Progenitor cell of endocrine pancreas (in vitro differentiated cells): ENCODE measurements at places on chromosomes 7 and 10.

DNA sequence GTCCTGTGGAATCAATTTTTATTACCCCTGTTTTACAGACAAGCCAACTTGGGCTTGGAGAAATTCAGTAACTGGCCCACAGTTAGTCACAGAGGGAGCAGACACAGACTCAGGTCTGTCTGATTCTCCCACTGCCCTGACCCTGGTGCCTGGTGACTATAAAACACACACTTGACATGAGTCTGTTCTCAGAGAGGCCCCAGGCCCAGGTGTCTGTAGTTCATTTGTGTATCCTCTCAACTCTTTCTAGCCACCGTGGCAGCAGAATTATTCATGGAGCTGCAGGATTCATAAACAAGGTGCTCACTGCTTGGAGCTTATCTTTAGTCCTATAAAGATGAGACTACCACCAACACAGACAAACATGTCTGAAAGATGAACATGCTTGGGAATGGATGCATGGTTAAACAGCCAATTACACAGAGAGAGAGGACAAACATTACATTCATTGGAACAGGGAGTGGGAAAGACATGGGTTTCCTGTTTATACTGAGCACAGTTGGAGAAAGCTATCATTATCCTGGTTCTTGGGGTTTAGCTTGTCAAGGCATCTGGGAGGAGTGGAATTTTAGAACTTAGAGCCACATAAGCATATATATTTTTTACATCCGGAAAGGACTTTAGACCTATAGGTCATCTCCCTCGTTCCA, 79.1 kb upstream of the PDCD4 start:
- DNase-seq: no peak

GRCh38 chr10:30915146-30915545, 116.5 kb downstream of the ZNF438 start:
- DNase-seq: no peak

GRCh38 chr10:7107285-7107684, 303.5 kb downstream of the SFMBT2 start:
- DNase-seq: no peak

DNA sequence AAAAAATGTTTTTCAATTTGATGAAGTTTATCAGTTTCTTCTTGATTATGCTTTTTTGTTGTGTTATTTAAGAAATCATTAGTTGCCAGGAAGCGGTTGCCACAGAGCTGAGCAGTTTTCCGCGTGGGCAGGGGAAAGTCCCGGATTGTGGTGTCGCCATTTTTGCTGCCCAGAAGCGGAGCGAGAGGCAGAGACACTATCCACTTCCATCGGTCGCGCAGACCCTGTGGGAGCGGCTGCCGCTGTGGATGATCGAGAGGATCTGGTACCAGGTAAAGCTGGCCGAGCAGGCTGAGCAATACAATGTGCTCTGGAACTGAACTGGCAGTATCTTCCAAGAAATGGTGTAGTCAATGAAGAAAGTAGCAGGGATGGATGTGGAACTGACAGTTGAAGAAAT, 119.8 kb downstream of the ZNF736 start:
- no peak for DNase-seq

DNA sequence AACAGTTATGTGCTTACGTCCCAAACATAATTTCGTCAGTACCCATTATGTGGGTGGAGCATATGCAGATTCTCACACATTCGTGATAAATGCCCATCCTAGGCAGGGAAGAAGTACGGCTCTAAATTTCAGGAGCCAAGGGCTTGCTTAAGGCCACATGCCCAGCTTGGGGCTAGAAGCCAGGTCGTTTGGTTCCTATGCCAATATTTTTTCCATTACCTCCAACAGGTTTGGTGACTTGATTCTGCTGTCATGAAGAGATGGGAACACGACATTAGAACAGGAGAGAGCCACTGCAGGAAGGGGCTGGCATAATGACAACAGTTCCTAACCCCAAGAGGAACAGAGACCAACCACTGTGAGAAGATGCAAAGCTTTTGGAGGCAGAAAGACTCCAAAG, 85.1 kb downstream of the HIPK2 start:
- DNase-seq: no peak

DNA sequence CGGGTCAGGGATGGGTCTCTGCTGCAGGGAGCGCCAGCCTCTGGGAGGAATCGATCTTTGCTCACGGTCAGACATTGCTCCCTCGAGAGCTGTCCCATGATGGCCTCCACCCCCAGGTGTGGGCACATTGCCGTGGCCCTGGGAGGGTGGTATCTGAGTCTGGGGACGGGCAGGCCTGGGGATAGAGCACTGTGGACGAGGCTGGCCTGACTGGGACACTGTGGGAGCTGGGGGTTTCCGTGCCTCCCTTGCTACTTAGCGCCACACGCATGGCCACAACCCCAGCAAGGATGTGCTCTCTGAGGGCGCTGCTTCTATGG, 55.7 kb downstream of the JAKMIP3 start:
- DNase-seq: no peak

- DNase-seq: no peak
These were observed 85.3 kb upstream of the RPA3 start for GRCh38 chr7:7803715-7804178.

- DNase-seq: no peak
These were observed 89.5 kb upstream of the ANKRD30A start for GRCh38 chr10:37035853-37036252.

- DNase-seq: no peak
These were observed 38.9 kb upstream of the ADARB2 start for GRCh38 chr10:1776127-1776662.

DNA sequence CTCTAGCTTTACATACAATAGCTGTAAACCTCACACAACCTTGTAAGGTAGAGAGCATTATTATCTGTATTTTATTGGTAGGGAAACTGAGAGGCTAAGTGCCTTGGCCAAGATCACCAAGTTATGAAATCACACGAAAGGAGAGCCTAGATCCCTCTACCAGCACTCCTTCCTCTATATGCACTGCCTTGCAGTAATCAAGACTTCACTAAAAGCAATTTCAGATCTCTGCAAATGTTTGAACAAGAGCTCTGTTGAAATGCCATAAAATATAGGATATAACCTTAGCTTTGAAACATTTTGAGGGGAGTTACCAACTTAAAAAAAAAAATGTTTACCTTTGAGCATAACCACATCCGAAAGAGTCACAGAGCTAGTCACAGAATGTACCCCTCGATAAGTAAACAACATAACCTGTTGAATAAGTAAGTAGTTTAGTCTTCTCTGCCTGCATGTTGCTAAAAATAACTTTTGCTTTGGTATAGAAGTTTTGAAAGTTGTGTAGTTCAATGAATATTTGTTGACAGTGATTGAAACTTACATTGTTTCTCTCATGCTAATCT, 709.4 kb downstream of the AUTS2 start:
- DNase-seq: no peak

DNA sequence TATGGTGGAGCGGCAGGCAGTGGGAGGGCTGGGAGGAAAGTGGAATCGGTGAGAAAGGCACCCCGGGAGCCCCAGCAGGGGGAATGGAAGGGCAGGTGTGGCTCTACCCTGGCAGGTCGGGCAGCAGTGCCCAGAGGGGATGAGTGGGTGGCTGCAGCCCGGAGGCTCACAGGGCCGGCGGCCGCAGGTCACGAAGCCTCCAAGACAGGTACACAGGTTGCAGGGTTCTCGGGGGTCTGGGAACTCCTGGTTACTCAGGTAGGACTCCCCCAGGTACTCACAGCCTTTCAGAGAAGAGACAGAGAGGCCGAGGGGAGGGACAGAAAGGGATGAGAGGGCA, 21.8 kb downstream of the KCP start:
- no peak for DNase-seq

DNA sequence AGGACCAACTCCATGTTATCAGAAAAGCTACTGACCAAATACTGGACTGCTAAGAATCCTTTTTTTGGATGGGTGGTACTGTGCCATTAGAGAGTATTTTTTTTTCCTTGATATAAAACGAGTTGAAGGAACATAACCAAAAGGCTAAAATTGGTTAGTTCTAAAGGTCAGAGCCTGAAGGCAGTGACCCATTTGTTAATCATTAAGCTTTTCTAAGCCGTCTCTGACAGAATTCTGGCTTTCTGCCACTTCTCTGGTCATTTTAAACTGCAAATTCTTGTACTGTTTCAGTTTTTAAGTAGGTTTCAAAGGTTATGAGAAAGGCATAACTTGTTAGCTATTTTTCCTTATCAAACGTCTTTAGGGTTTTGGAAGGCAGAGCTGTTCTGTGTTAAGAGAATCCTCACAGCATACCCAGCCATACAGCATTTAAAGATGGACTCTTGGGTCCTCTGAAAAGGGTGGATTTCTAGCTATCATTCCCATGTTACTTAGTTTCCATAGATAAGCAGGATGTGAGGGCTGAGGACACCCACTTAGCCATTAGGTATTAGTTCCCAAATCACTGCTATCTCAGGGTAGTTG, 196.8 kb downstream of the RNLS start:
- DNase-seq: no peak

- DNase-seq: no peak
These were observed 557.4 kb downstream of the CALN1 start for GRCh38 chr7:71854546-71855397.

DNA sequence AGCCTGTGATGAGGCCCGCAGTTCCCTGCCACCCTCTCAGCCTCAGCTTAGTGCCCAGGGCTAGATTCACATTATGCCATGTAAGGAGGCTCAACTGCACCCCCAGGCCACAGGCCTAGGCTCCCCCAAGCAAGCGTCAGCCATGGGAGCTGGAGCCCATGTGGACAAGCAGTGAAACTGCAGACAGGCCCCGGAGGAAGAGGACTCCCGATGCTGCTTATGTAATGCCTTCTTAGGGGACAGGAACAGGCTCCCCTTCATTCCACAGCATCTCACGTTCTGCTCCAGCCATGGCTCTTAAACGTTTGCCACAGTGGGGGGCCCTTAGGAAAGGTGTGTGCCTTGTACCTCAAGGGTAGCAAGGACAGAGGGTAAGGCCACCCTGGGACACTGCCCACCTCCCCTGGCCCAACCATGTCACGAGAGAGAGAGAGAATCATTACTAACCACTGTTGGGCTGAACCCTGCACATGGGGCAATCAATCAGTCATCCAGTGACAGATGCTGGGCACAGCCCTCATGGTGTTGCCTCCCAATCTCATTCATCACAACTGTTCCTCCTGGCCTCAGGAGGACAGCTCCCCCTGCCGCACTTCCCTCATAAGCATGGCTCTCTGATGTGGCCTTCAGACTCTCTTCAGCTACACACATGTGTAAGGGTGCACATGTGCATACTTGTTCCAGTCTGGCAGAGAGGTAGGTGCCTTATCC, 263.0 kb downstream of the GRID1 start:
- no peak for DNase-seq

DNA sequence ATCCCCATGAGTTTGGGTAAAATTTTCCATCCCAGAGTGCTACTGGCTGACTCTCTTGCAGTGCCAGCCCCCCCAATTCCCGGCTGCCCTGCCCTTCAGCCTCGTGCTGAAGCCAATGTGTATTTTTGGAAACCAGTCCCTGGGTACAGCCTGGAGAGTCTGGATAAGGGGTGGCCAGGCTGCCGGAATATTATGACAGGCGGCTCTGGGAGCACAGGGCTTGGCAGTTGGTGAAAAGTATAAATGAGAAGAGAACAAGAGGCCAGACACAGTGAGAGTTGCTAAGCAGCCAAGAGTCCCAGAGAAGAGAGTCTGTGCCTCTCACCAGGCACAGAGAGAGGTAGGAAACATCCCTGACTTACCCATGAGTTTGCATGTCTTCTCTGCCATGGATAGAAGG, 53.6 kb downstream of the TMEM130 start:
- DNase-seq: no peak

- DNase-seq: no peak
These were observed 46.5 kb downstream of the INPP5F start for GRCh38 chr10:119772334-119772733.

DNA sequence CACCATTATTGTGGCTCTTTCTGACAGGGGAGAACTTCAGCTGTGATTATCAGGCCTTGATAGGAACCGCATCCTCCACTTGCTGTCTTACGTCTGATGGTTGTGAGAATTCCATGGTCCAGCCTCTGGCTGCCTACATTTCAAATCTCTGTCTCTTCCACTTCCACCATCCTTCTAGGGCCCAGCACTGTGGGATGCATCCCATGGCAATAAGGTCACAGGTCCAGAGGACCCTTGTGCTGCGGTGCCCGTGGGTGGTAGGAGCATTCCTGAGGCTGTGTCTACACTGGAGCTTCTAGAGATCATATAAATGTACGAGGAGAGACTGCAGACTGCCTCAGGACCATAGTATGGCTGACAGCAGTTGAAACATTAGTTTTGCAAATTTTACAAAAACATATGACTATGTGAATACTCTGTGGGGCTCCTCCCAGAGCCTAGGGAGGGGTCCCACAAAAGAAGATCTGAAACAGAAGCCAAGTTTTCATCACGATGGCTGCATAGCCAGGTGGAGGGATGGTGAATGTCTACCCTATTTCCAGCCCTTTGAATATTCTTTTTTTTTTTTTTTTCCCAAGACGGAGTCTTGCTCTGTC, 11.8 kb downstream of the CALML3 start:
- no peak for DNase-seq

DNA sequence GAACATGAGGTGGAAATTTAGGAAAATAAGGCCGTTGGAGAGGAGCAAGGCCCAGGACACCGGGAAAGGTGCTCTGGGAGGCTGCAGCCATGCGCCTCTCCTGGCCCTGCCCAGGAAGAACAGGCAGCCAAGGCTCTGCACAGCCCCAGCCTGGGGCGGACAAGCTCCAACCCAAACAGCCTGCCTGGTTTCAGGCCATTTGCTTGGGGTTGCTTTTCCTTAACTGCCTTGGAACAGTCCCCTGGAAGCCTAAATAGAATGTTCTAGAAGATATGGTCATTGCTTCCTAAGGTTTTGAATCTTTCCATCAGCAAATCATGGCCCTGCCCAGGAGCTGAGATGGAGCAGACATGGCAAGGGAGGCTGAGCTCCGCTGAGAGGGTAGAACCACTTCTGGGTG, 11.0 kb downstream of the VSTM4 start:
- DNase-seq: no peak

- no peak for DNase-seq
These were observed 9.7 kb downstream of the GBX1 start for GRCh38 chr7:151157645-151158329.

DNA sequence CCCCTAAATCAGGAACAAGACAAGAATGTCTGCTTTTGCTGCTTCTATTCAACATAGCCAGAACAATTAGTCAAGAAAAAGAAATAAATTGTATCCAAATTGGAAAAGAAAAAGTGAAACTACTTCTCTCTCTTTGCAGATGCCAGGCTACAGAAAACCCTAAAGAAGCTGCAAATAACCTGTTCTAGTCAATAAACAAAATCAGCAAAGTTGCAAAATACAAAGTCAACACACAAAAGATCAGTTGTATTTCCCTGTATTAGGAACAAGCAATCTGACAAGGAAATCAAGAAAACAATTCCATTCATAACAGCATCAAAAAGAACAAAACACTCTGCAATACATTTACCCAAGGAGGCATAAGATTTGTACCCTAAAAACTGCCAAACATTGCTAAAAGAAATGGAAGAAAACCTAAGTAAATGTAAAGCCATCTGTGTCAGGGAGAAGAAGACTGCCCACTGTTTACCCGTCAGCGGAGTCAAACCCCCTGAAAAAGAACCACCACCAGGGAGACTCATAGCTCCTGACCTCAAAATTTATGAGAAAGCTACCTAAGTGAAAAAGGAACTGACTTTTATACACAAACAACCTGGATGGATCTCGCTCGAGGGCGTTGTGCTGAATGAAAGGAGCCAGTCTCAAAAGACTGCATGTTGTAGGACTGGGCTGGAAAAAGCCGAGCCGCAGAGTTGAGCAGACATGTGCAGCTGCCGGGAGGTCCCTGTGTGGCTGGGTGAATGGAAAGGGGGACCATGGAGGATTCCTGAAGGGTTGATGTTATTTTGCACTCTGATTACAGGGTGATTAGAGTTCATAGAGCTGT, 263.1 kb downstream of the MAD1L1 start:
- no peak for DNase-seq

GRCh38 chr7:12403287-12404181, at the start of gene VWDE:
VWDE (minus strand) TSS chr7:12403865; CDS start chr7:12403716, 149 bp downstream.
- peak; percentile 51 for DNase-seq
